ENCODE measurements at places on chromosomes 5 and 9. TPM values are rescaled to one million over a fixed set of nuclear protein-coding genes. Genes with fewer than 3 reads are reported as not detected.
A peak's percentile ranks its signal among the peaks of the same experiment; 100 is the strongest.

DNA sequence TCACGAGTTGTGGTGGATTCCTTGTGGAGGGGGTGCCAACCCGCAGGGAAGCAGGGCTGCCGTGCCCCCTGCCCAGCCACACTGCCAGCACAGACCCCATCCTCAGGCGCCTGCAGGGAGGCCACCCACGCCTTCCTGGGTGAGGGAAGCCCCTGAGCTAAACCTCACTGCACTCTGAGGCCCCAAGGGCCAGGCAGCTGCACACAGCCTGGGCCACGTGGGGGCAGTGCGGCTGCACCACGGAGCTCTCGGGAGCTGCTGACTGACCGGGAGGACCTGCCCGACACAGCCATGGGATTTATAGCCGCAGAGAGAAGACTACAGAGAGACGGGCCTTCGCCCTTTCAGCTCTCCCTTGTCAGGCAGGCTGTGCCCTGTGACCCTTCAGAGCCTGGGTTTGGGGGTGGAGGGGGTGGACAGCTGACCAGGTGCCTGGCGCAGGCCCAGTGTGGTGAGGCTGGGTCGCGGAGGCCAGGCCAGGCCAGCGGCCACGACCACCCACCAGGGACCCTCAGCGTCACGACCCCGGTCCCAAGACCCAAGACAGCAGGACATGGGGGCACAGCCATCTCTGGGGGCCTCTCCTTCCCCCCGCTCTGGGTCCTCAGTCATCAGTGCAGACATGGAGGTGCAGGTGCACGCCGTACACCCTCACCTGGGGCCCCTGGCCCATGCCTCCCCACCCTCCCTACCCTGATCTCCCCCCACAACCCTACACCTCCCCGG is 4.3 kb upstream of the AHRR start:
- no peak for DNase-seq

Gene GRM6
- not detected for total RNA-seq

DNA sequence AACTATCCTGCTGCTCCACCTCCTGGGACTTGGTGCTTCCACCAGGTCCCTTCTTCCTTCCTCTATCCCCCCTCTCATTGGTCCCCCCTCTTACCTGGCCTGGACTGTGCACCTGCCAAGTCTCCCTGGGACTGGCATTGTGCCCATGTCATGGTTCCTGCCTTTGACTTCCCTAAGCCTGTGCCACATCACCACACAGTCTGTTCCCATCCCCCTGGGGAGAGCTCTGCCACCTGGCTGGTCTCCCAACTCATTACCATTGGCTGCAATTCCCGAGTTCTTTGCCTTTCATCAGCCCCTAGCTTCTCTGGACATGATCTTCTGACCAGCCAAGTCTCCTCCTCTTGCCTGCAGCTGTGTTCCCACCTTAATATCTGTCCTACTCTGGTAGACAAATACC is 180.3 kb downstream of the SREK1 start:
- no peak for DNase-seq

DNA sequence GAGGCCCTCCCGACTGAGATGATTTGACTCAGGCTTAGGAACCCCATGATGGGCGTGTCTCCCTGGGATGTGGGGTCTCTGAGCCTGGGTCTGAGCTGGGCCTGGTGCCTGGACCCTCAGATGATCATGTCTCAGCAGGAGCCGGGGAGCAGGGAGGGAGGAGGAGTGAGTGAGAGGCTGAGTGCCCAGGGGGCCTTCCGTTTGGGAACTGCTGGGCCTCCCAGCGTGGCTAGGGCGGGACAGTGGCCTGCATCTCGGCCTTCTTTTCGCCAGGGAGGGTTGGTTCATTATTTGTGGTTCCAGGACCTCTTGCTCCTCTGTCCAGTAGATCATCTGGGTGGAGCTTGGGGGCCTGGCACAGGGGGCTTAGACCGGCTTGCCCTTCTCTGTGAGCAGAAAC is 5.6 kb downstream of the PRRX2 start:
- DNase-seq = no peak

GRCh38 chr9:112384690-112385089 is 4.8 kb downstream of the HSDL2 start:
- no peak for DNase-seq

Gene PDCD1LG2
- total RNA-seq = 0.60 TPM

Gene FOXD4L4
- 0.27 TPM for total RNA-seq

- peak; percentile 83 for DNase-seq
Observed at GRCh38 chr5:177116631-177117373, 16.8 kb upstream of the NSD1 start.

DNA sequence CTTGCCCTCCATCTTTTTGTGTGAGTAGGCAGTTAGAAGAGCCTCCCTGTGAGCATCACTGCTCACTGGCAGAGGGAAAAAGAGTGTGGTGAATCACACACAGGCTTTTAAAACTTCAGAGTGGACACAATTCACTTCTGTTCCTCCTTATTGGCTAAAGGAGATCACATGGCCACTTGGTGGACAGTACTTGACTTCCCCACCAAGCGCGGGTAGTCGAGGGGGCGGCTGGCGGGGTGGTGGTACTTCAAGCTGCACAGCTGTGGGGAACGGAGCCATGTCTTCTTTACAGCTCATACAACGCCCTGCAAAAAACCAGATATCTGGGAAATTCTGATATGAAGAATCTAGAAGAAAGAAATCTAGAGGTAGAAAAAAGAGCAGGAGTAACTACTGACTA is 95.4 kb downstream of the PAM start:
- no peak for DNase-seq

GRCh38 chr5:59098743-59099142 is 515.9 kb downstream of the RAB3C start:
- DNase-seq = no peak

DNA sequence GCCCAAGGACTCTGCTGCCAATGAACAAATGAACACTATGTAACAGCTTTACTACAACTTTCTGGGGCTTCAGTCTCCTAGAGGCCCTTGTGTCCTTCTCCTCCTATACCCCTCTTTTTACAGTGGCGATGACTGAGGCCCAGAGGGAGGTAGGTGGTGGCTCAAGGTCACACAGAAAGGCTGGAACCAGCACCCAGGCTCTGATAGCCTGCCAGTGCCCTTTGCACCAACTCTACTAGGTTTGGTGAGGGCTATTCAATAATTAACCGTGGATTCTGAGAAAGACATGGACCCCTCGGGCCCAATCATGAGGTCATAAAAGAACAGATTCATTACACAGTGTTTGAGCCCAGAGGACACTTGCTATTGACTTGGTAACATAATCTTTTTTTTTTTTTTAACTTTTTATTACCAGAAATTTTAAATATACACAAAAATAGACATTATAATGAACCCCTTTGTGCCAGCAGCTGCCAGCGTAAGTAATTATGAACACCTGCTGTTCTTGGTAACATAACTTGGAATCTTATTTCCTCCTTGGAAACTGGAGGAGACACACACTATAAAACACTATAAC is 6.1 kb upstream of the ALDH1B1 start:
- no peak for DNase-seq

Gene IFNE
- total RNA-seq = not detected

GRCh38 chr5:113085880-113086409 is 109.3 kb downstream of the DCP2 start:
- no peak for DNase-seq

DNA sequence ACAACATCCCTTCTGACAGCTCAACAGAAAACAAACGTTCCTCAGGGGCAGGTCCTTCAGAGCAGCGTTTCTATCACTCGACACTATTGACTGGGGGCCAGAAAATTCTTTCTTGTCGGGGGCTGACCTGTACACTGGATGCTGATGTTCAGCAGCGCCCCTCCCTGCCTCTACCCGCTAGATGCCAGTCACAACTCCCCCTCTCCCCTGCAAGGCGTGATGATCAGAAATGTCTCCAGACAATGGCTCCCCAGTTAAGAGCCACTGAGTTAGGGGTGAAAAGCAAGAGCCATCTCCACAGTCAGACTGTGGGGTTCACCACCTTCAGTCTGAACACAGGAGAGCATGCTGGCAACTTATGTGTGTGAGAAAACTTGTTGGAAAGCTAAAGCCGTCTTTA is 39.8 kb downstream of the SERINC5 start:
- DNase-seq = no peak

- no peak for DNase-seq
Observed at GRCh38 chr9:19145881-19146280, 18.6 kb upstream of the PLIN2 start.

DNA sequence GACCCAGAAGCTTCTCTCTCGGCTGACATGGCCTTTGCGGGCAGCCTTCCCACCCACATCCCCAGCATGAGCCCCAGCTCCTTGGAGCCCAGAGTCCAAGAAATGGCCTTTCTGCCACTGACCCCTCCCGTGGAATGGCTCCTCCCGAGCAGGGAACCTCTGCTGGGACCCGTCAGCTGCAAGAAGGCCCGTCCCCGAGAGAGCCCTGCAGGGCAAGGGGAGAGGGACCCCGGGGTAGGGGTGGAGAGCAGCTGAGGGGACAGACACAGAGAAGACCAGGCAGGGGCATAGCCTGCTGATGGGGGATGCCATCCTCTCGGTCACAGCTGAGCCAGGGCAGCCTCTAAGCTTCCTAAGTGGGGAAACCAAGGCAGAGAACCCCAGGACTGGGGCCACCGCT is 11.2 kb upstream of the NOTCH1 start:
- DNase-seq = no peak

- no peak for DNase-seq
Observed at GRCh38 chr5:4551034-4551433, 589.1 kb upstream of the ADAMTS16 start.

Gene C9orf153
- 0.73 TPM for total RNA-seq

DNA sequence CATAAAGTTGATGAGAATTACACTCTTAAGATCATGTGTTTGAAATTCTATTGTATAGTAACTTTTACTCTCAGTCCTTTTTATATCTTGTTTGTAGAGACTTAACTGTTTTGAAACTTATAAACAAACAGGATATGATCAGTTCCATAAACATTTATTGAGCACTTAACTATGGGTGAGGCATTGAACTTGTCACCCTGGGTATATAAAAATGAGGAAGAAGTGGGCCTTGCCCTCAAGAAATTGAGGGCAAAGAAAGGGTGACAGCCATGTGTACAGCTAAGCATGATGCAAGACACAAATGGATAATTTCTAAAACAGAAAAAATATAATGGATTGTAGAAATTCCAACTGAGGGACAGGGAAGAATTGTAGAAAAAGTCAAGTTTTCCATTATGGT is 15.7 kb downstream of the UNC13B start:
- DNase-seq = no peak

Gene SPATA6L
- total RNA-seq = not detected

Gene SLC1A1
- 0.05 TPM for total RNA-seq

- DNase-seq = no peak
Observed at GRCh38 chr5:41517909-41518308, 7.5 kb upstream of the PLCXD3 start.

- peak; percentile 25 for DNase-seq
Observed at GRCh38 chr9:99076483-99077171, 28.3 kb upstream of the TGFBR1 start.

DNA sequence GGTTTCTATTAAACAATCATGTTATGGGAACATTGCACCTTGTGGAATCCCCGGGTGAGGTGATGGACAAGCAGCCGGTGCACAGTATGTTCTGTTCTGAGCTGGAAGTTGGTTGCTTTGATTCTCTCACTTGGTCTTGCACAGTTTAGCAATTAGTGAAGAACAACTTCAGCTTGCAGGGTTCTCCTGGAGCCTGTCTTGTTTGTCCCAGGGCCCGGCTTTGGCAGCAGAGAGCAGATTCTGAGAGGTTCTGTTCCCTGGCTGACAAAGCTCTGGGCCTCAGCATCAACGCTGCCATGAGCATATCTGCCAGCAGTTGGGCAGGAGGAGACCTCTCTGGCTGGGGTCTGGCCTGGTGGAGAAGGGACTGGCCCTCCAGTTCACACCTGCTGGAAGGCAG is 16.9 kb downstream of the GADD45G start:
- no peak for DNase-seq

Gene PRSS3
- total RNA-seq = 0.76 TPM

Gene GARIN3
- total RNA-seq = 0.22 TPM

Gene ANKRD34B
- total RNA-seq = not detected

GRCh38 chr5:14424011-14424685 is 157.4 kb upstream of the OTULINL start:
- no peak for DNase-seq

Gene LRRC19
- not detected for total RNA-seq

DNA sequence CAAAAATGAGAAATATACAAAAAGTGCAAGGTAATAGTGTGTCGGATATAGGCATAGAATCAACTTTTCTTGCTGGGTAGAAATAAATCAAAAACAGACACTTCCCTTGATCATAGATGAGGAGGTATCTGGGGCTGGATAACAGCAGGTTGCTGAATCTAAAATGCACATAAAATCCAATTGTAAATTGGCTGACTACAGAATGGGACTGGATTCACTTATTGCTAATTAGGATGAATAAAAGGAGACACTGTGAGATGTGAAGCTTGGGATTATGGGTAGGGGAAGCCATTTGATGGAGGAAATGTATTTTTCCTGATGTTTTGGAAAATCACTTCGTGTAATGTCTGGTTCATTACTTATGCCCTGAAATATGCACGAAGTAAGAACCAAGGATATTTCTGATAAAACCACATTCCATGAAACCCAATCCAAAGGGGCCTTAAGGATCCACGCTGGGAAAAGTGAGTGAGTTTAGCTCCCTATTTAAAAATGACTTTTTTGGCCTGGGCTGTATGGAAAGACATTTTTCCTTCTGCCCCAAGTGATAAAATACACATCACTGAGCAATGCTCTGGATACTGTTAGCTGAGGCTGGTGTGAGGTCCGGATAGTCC is 136.1 kb downstream of the MARCHF11 start:
- no peak for DNase-seq

DNA sequence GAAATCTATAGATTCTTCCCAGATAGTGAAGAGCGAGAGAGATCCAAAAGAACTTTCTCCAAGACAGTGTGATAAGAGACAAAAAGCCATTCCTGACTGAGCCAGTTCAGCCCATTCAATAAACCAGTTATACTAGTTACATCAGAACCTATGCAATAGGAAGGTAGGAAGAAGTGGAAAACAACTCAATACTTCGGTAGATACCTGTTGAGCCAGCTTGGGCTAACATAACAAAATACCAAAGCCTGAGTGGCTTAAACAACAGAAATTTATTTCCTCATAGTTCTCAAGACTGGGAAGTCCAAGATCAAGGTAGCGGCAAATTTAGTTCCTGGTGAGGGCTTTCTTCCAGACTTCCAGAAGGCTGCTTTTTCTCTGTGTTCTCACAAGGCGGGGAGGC is 214.5 kb upstream of the GRAMD2B start:
- DNase-seq = no peak

DNA sequence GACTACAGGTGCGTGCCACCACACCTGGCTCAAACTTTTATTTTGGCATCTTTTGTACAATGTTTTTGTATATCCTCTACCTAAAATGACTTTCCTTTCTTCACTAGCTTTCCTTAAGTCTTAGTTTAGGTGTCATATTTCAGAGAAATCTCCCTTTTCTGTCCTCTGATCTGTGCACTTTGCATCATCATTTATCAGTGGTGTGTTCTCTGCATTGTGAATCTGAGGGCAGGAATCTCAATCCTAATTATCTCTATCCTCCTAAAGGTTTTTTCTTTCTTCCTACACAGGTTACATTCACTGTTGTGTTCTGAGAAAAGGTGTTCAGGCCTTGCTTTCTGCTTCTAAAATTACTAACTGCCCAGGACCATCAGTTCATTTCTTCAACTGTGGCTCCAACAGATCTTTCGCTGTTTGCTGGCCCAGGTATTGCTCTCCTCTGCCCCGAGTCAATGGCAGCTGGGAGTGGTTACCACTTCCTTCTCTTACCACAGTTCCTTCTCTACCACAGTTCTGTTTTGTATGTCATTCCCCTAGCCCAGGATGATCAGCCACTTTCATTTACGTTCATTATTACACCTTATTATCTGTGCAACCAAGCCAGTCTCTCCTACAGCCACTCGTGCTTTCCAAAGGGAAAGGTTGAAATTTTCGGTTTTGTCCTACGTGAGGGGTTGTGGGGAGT is 14.0 kb downstream of the TGFBR1 start:
- DNase-seq = peak; percentile 13

Measured in activated T-cell treated with anti-CD3 and anti-CD28 coated beads, Interleukin-2, amount 50 U/mL, for 4 hours (primary cell).